ENCODE measurements at places on chromosomes 7 and 10. TPM values are rescaled to one million over a fixed set of nuclear protein-coding genes. Genes with fewer than 3 reads are reported as not detected.
A peak's percentile ranks its signal among the peaks of the same experiment; 100 is the strongest.

- DNase-seq, result no peak
- H3K27me3 ChIP-seq, result peaks cover 17% of the 10 kb centered on the region
- no peaks in the 10 kb centered on the region for H3K36me3 ChIP-seq
- no peaks in the 10 kb centered on the region for H3K4me1 ChIP-seq
These were observed 161.8 kb downstream of the NRF1 start for GRCh38 chr7:129773328-129773731.

CLRN3 gene
- not detected for total RNA-seq

GRCh38 chr10:3068201-3068967 lies 1.0 kb downstream of the PFKP start:
- H3K4me3 ChIP-seq, result peak overlapping the region; percentile 88
- H3K27me3 ChIP-seq, result peaks cover 6% of the 10 kb centered on the region
- H3K36me3 ChIP-seq, result peaks cover 36% of the 10 kb centered on the region

DNA sequence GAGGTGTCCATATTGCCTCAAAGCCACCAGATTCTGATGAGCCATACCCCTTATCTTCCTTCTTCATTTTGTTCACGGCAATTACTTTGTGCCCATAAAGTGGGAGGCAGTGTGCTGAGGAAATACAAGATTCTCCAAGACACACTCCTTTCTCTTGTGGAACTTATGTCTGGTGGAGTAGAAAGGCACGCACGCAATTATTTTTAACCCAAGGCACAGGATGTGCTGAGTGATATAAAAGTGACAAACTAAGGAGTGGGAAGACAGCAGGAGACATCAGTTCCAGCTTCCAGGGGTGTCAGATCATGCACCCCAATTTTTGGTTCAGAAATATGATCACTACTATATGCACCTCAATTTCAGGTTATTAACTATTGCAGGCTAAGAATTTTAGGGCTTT lies 94.7 kb upstream of the PDCD4 start:
- peaks cover 44% of the 10 kb centered on the region for H3K4me1 ChIP-seq
- no peak overlapping the region for H3K27ac ChIP-seq
- no peak for DNase-seq

DNA sequence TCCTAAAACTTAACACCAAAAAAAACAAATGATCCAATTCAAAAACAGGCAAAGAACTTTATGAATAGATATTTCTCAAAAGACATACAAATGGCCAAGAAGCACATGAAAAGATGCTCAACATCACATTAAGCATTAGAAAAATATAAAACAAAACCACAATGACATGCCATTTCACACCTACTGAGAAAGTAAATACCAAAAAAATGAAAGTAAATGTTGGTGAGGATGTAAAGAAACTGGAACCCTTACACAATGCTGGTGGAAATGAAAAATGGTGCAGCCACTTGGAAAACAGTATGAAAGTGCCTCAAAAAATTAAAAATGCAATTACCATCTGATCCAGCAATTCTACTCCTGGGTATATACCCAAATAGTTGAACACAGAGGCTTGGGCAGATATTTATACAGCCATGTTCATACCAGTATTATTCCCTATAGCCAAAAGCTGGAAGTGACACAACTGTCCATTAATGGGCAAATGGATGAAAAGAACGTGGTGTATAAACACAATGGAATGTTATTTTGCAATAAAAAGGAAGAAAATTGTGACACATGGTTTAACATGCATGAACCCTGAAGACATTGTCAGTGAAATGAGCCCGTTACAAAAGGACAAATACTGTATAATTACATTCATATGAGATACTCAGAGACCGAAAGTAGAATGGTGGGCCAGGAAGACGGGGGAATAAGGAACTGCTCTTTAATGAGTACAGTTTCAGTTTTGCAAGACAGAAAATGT lies 89.0 kb downstream of the JMJD1C start:
- no peak overlapping the region for H3K27ac ChIP-seq
- H3K4me3 ChIP-seq, result no peak overlapping the region
- peaks cover 10% of the 10 kb centered on the region for H3K4me1 ChIP-seq
- peaks cover 9% of the 10 kb centered on the region for H3K36me3 ChIP-seq
- no peak for DNase-seq

- no peaks in the 10 kb centered on the region for H3K36me3 ChIP-seq
- no peaks in the 10 kb centered on the region for H3K4me1 ChIP-seq
- no peak for DNase-seq
- peaks cover 10% of the 10 kb centered on the region for H3K27me3 ChIP-seq
These were observed 91.6 kb downstream of the UNCX start for GRCh38 chr7:1324028-1324900.

PARP12 gene
- 26.7 TPM for total RNA-seq

GRCh38 chr10:121574519-121575166 lies 23.6 kb downstream of the FGFR2 start:
- H3K27me3 ChIP-seq, result no peaks in the 10 kb centered on the region
- H3K27ac ChIP-seq, result no peak overlapping the region
- no peak for DNase-seq

- DNase-seq, result peak; percentile 12
- no peak overlapping the region for H3K4me3 ChIP-seq
- H3K36me3 ChIP-seq, result no peaks in the 10 kb centered on the region
These were observed 8.3 kb downstream of the ATOH7 start for GRCh38 chr10:68223535-68224165.

NAT16 gene
- total RNA-seq, result not detected

- peaks cover 2% of the 10 kb centered on the region for H3K27me3 ChIP-seq
- no peak for DNase-seq
- no peak overlapping the region for H3K27ac ChIP-seq
- H3K36me3 ChIP-seq, result peaks cover 5% of the 10 kb centered on the region
- no peak overlapping the region for H3K4me3 ChIP-seq
- peaks cover 5% of the 10 kb centered on the region for H3K4me1 ChIP-seq
These were observed 7.8 kb upstream of the OPN4 start for GRCh38 chr10:86646532-86646931.

DNA sequence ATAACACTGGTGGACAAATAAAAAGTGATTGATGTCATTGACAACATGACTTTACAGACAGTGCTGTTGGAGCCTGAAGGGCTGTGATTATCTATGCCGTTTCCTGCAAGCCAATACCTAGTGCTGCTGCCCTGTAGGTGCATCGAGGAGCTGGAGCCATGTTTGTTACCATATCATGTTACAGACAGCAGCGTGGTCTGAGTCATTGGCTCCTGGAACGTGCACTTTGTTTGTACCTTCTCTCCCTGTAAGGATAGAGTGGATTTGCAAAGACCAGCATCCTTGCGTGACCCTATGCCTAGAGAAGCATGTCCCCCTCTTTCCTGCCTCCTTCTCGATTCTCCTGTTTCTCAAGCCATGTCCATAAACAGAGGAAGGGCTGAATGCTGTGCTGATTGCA lies 597.2 kb downstream of the TYW1 start:
- H3K36me3 ChIP-seq, result no peaks in the 10 kb centered on the region
- H3K27ac ChIP-seq, result no peak overlapping the region
- no peaks in the 10 kb centered on the region for H3K4me1 ChIP-seq
- no peaks in the 10 kb centered on the region for H3K27me3 ChIP-seq
- H3K4me3 ChIP-seq, result no peak overlapping the region

DNA sequence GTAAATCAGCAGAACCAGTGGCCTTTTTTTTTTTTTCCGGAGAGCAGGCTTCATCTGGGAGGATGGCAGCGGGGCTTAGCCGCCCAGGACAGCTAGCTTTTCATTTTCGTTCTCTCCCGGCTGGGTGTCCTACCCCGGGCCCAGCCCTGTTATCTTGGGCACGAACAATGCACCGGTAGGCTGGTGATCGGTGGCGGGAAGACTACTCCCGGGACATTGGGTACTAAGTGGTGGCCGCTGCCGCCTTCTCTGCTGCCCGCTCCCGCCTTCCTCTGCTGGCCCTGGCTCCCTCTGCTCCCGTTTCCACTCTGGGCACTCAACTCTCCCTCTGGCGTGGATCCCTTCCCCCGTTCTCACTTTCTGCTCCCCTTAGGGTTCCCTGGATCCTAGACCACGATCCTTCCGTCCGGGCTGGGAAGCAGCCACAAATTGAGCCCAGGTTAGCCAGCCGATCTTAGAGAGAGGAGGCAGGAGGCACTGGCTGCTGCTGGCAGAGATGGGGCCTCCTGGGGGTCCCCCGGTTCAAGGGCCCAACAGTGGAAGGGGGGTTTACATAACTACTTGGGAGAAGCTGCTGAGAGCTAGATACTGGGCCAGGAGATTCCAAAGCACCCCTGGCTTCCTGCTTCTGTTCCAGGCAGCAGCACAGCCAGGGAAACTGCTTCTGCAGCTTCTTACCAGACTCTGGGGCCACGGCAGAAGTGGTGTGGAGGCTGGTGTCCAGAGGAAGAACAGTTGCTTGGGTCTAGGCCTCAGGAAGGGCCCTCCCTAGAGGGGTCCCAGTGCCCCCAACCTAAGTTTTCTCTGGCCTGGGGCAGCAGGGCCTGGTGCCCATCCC lies 1.8 kb downstream of the TLX1 start:
- DNase-seq, result no peak
- H3K4me3 ChIP-seq, result no peak overlapping the region
- H3K27ac ChIP-seq, result no peak overlapping the region
- H3K27me3 ChIP-seq, result peaks cover 80% of the 10 kb centered on the region
- no peaks in the 10 kb centered on the region for H3K36me3 ChIP-seq

DNA sequence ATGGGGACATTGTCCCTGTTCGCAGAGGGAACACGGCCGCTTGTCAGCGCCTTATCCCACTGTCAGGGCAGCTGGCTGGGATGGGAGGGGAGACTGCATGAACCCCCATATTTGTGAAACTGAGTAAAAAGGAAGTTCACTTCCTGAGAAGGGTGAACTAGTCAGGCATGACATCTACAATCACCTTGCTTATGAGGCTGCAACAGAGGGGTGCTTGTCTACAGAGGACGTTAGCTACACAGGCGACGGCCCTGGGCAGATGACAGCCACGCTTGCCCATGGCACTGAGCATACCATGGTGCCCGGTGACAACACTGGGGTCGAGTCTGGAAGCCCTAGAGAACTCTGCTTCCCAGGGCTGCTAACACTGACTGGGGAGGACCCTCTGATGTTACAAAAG lies 46.0 kb upstream of the KDM7A start:
- peaks cover 1% of the 10 kb centered on the region for H3K36me3 ChIP-seq
- H3K27me3 ChIP-seq, result no peaks in the 10 kb centered on the region
- H3K4me1 ChIP-seq, result peaks cover 39% of the 10 kb centered on the region
- no peak for DNase-seq
- H3K27ac ChIP-seq, result no peak overlapping the region
- no peak overlapping the region for H3K4me3 ChIP-seq

ZNF488 gene
- total RNA-seq, result 0.38 TPM

DNA sequence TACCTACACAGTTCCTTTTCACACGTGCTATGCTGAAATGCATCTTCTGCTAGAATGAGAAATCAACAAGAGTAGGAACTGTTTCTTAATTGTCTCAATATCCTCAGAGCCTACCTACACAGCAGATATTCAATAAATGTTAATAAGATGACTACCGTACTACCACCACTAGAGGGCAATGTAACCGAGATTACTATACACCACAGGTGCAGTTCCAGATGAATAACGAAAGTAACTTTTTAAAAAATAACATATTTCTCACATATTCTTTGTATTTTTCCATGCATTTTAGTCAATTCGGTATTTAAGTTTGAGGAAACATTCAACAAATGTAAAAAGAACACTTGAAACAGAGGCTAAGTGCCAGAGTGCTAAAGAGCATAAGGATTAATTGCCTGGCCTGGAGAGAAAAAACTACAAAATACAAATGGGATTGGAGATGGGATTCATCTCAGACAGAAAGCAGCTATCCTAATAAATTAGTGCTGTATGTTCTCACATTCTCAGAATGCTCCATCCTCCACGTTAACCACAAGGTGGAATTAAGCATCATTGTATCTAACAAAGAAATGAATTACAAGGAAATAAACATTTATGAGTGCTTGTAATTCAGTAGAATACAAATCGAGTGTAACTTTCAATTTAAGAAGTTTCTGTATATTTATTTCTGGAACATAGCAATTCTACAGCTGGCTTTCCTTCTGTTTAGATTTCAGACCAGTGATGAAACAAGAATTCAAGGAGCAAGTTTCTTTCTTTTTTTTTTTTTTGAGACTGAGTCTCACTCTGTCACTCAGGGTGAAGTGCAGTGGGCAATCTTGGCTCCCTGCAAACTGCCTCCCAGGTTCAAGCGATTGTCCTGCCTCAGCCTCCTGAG lies 20.3 kb upstream of the HECTD2 start:
- no peak overlapping the region for H3K4me3 ChIP-seq
- H3K27me3 ChIP-seq, result peaks cover 17% of the 10 kb centered on the region
- no peak overlapping the region for H3K27ac ChIP-seq
- peaks cover 4% of the 10 kb centered on the region for H3K4me1 ChIP-seq
- no peak for DNase-seq

DNA sequence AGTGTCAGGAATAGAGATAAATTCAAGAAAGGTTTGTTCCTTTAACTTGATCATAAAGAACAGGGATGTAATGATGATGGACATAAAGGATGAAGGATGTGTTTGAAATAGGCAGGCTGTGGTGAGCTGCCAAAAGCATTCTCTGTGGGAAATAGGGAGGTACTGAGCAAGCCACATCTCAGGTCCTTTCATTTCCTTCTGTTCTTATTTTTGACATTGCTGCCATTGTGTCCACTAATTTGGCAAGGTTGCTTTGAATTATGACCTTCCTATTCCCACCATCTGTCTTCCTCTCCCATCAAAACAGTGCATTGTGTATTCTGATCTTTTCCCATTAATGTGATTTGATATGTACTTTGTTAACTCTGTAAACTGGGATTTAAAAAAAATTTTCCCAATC lies 9.4 kb downstream of the SCRN1 start:
- no peak for DNase-seq
- no peak overlapping the region for H3K27ac ChIP-seq
- no peak overlapping the region for H3K4me3 ChIP-seq
- no peaks in the 10 kb centered on the region for H3K36me3 ChIP-seq
- H3K27me3 ChIP-seq, result peaks cover 19% of the 10 kb centered on the region

- no peaks in the 10 kb centered on the region for H3K27me3 ChIP-seq
- no peak overlapping the region for H3K27ac ChIP-seq
- no peak for DNase-seq
- no peak overlapping the region for H3K4me3 ChIP-seq
- H3K4me1 ChIP-seq, result no peaks in the 10 kb centered on the region
These were observed 258.9 kb downstream of the SUGCT start for GRCh38 chr7:40393660-40394059.

DNA sequence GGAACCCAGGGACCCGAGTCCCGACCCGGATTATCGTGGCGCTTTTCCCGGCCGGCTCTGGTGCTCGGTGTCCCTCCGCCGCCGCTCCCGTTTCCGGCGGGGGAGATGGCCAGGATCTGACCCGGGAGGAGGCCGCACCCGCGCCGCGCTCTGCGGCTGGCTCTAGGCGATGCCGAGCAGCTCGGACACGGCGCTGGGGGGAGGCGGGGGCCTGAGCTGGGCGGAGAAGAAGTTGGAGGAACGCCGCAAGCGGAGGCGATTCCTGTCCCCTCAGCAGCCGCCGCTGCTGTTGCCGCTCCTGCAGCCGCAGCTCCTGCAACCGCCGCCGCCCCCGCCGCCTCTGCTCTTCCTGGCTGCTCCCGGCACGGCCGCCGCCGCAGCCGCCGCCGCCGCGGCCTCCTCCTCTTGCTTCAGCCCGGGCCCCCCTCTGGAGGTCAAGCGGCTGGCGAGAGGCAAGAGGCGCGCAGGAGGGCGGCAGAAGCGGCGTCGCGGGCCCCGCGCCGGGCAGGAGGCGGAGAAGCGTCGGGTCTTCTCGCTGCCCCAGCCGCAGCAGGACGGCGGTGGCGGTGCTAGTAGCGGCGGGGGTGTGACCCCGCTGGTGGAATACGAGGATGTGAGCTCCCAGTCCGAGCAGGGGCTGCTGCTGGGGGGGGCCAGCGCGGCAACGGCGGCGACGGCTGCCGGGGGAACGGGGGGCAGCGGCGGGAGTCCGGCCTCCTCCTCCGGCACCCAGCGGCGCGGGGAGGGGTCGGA lies 593 bp downstream of the CDK13 start:
- peak overlapping the region; percentile 100 for H3K27ac ChIP-seq
- peaks cover 19% of the 10 kb centered on the region for H3K36me3 ChIP-seq
- H3K27me3 ChIP-seq, result peaks cover 5% of the 10 kb centered on the region
